ENCODE measurements at places on chromosomes 7 and 10.

DNA sequence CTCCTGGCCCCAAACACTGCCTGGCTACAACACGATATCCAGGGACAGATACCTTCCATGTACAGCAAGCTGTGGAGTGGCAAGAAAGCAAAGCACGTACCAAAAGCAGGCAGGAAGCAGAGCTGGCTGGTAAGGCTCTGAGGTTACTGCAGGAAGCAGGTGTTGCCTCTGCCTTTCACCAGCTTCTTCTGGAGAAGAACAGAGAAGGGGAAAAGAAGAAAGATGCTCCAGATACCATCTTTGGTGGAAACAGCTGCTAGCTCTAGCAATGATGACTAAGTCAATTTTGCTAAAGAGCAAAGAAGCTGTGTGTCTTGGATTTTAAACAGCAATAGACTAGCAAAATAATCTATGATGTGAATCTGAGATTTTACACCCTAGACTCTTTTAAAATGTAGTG lies 34.9 kb upstream of the PRSS1 start:
- no peak for DNase-seq

- DNase-seq = no peak
These were observed 176.0 kb upstream of the TNRC18 start for GRCh38 chr7:5599543-5600200.

DNA sequence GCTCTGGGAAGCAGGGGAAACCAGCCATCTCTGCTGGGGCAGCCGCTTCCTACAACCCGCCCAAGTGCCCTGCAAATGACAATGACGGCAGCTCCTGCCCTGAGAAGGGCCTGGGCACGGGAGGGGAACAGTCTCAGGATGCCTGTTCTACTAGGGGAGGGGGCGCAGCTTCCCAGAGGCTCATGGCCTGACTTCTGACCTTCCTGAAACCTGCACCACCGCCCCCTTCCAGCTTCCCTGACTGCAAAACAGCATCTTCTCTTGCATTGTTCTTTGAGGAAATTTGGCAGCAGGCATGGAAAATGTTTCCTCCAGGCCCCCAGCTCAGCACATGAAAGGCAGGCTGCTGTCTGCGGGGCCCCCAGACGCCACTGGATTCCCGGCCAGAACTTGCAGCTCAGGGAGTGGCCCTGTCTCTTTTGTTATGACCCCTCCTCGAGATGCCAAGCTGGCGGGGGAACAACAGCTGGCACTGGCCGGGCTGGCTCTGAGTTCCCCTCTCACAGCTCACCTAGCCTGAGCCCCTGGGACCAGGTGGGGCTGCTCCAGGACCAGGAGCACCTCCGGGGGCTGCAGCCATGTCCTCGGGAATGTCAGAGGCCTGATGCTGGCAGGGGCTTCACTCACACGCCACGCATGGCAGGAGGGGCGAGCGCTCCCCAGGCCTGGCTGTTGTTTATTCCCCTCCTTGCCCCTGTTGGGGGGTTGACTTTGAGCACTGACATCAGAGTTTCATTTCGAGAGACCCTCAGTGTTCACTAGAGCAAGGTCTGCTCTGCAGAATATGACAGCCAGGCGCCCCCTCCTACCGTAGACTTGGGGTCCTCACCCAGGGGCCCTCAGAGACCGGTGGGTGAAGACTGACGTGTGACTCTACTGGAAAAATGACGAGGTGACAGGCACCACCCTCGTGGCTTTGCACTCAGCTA lies 62.7 kb downstream of the CALML3 start:
- no peak for DNase-seq

GRCh38 chr10:112989826-112990225 lies 39.8 kb downstream of the TCF7L2 start:
- DNase-seq = no peak

GRCh38 chr7:45244981-45245380 lies 87.4 kb downstream of the RAMP3 start:
- DNase-seq = no peak

GRCh38 chr10:69316313-69317059 lies 38.2 kb downstream of the HK1 start:
- DNase-seq = no peak

DNA sequence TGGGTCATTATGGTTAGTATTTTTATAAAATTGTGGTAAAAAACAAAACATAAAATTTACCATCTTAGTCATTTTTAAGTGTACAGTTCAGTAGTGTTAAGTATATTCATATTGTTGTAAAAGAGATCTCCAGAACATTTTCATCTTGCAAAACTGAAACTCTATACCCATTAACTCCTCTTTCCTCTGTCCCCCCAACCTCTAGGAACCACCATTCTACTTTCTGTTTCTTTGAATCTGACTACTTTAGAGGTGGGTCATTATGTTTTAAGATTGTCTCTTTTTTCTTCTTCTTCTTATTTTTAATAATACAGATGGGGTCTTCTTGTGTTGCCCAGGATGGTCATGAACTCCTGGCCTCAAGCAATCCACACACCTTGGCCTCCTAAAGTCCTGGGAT lies 84.1 kb downstream of the DOCK4 start:
- DNase-seq = no peak

DNA sequence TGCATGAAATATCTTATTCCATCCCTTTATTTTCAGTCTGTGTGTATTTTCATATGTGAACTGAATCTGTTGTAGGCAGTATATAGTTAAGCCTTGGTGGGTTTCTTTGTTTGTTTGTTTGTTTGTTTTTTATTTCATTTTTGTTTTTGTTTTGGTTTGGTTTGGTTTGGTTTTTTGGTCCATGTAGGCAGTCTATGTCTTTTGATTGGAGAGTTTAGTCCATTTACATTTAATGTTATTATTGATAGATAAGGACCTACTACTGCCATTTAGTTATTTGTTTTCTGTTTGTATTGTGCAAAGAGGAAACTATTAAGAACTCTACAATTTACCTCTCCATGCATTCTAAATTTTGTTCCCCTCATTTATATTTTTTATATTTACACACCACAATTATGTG lies 695.9 kb upstream of the GRM3 start:
- no peak for DNase-seq

GRCh38 chr10:70132098-70133029 lies at the start of gene AIFM2:
Gene AIFM2 (minus strand): TSS chr10:70132825. CDS start chr10:70124084, 8,741 bp downstream.
- DNase-seq = no peak

GRCh38 chr7:27154901-27155815 lies 1.3 kb downstream of the HOXA7 start:
- DNase-seq = no peak

DNA sequence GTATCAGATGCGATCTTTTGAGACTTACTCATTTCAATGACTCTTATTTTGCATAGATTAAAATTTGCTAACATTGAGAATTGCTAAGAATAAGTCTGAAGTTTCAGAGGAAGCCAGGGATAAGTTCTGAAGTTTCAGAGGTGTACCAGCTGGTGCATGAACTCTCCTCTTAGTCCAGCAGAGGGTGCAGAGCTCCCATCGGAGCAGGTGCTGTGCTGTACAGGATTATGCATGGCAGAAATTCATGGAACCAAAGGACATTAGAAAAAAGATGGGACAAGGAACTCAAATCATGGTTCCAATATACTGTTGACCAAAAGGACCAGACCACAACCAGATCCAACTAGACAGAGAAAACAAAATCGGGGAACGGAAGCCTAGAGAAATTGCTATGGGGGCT lies 41.9 kb downstream of the MGAM2 start:
- DNase-seq = no peak

All from activated CD8-positive, alpha-beta memory T cell treated with anti-CD3 and anti-CD28 coated beads for 4 hours (primary cell).